ENCODE measurements at places on chromosomes 13 and 19. TPM values are rescaled to one million over a fixed set of nuclear protein-coding genes. Genes with fewer than 3 reads are reported as not detected.

Gene PEAK3
- total RNA-seq = 0.14 TPM

Gene FCER2
- 0.32 TPM for total RNA-seq

Gene C19orf44
- 6.0 TPM for total RNA-seq

Gene HS6ST3
- not detected for total RNA-seq

Gene PTH2
- total RNA-seq = not detected

Gene ZBTB32
- total RNA-seq = 1.3 TPM

Gene IGFL3
- not detected for total RNA-seq

Gene FUT6
- total RNA-seq = not detected

- no peak for DNase-seq
These were observed 12.3 kb downstream of the ELSPBP1 start for GRCh38 chr19:48006762-48007161.

DNA sequence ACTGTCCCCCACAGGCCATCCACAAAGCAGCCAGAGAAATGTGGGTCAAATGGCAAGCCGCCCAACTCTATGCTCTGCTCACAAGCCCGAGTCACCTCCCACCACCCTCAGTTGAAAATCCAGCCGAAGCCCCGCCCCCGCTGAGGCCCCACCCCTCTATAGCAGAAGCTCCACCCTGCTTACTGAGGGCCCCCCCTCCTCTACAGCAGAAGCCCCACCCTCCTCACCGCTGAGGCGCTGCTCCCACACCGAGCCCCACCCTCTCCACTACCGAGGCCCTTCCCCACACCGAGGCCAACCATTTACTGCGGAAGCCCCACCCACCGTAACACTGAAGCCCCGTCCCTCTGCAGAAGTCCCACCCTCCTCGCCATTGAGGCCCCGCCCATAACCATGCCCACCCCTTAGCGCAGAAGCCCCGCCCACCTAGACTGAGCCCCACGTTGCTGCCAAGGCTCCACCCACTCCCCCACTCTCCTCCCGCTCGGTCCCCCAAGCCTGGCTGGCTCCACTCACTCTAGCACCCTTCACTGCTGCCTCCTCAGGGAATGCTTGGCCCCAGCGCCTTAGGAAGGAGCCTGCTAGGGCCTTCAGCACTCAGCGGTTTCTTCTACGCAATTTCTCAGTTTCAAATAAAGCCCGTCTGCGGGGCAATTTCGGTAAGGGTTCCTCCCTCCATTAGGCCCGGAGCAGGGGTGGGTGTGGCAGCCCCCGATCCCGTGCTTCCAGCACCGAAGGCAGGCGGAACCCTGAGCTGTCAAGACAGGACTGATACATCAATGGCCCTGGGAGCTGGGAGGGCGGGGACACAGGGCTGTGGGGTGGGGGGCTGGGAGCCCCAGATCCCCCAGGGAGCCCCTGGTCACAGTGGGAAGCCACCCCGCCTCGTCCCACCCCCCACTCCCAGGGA lies 9.0 kb upstream of the MYDGF start:
- no peak for DNase-seq

DNA sequence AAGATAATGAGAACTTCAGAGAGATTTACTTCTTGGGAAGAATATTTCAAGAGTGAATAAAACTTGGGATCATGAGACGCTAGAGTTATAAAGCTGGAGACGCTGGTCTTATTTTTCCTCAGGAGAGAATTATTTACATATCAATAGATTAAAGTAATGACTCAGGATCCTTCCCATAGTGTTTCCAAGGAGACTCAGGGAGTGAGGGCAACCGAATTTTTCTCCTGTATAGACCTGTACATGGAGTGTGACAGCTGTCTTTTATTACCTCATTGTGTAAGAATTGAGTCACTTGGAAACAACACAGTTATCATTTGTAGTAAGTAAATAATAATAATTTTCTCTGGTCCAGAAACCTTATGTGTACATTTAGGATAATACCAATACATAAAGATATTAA lies 1905.5 kb downstream of the OLFM4 start:
- DNase-seq = no peak
